ENCODE measurements at places on chromosomes 13 and 19.

- DNase-seq, result no peak
- no peaks in the 10 kb centered on the region for H3K27me3 ChIP-seq
These were observed 412.8 kb downstream of the SLITRK6 start for GRCh38 chr13:85386424-85386823.

DNA sequence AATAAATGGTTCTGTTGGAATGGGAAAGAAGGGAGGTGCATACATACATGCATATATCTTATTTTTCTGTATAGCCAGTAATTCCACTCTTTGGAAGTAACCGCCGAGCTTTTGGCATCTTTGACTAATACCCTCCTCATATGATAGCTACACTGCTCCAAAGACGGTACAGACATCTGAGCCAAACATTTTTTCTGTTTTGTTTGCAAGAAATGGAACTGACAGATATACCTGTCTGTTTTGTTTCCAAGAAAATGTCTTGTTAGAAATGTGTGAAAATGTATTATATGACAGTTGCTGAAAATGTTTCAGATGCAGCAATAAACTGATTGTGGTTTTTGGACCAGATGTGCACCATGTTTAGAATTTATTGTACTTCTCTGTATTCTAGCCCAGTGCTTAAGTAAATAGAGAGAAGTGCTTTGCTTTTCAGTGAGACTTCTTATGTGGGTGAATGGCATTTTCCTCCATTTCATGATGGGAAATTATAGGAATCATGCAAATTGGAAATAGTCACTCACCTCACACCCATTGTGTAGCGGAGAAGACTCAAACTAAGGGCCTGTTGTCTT, 396.9 kb downstream of the KCNRG start:
- DNase-seq, result no peak
- H3K36me3 ChIP-seq, result peaks cover 3% of the 10 kb centered on the region
- H3K4me3 ChIP-seq, result no peak overlapping the region
- peaks cover 3% of the 10 kb centered on the region for H3K27me3 ChIP-seq
- peaks cover 4% of the 10 kb centered on the region for H3K4me1 ChIP-seq
- no peak overlapping the region for H3K27ac ChIP-seq

DNA sequence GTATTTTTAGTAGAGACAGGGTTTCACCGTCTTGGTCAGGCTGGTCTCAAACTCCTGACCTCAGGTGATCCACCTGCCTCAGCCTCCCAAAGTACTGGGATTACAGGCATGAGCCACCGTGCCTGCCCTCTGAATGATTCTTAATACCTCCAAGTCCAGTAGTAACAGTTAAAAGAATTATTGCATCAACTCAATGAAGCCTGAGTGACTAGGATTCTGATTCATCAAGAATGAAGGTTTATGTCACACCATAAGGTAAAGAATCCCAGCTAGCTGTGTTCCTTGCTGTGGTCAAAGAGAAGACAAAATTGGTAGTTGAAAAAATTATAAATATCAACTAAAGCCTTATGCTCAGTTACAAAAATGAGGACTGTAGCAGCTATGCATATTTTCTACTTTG, 81.2 kb upstream of the ABCC4 start:
- H3K4me3 ChIP-seq, result no peak overlapping the region
- H3K27me3 ChIP-seq, result peaks cover 5% of the 10 kb centered on the region
- H3K27ac ChIP-seq, result no peak overlapping the region

- peaks cover 41% of the 10 kb centered on the region for H3K4me1 ChIP-seq
- DNase-seq, result no peak
- H3K4me3 ChIP-seq, result peak within 1 kb of the TSS; percentile 60
- peaks cover 34% of the 10 kb centered on the region for H3K27me3 ChIP-seq
- peak within 1 kb of the TSS; percentile 86 for H3K27ac ChIP-seq
These were observed at the start of gene GAPDHS for GRCh38 chr19:35533201-35533821. GAPDHS (plus strand) TSS chr19:35533456; CDS start chr19:35533528, 72 bp downstream.

GRCh38 chr19:28292822-28293500, 920.0 kb downstream of the UQCRFS1 start:
- no peaks in the 10 kb centered on the region for H3K27me3 ChIP-seq
- H3K27ac ChIP-seq, result no peak overlapping the region
- H3K4me3 ChIP-seq, result no peak overlapping the region
- no peak for DNase-seq
- H3K36me3 ChIP-seq, result no peaks in the 10 kb centered on the region
- H3K4me1 ChIP-seq, result no peaks in the 10 kb centered on the region
